Hematopoietic multipotent progenitor cell treated with erythropoietin and hydrocortisone succinate and interleukin-3 and kit ligand, for 6 days (in vitro differentiated cells): ENCODE measurements at places on chromosomes 1 and 21.

DNA sequence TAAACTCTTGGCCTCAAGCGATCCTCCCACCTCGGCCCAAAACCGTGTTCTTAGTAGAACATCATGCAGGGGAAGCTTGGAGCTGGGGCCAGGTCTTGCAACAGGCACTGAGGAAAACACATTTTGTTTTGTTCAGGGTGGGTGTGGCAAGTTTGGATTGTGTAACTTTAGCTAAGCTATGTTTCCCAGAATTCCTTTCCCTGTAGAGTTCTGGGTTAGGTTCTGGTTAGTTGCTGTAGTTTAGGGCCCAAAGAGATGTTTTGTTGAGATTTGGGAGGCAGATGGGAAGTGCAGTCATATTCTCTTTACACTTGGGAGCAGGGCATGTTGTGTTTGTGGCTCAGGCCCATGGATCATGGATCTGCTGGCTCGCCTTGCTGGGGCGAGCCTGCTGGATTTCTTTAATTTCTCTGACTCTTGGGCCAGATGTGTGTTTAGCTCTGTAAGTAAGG lies 24.0 kb downstream of the PLA2G5 start:
- DNase-seq = no peak

DNA sequence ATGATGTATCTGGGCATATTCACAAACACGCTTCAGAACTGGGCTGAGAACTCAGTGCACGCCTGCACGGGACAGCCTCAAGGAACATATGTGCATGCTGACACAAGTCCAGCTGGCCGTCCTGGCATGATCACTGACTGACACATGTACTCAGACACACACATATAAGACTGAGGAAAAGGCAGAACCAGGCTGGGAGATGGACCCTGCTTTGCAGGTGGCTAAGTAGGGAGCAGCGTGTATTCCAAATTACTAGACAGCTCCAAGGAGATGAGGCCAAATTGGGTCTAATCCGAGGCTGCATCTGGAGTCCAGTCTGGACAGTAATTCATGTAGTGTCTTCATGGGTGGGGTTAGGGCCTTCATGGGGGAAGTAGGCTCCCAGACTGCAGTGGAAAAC lies 41.4 kb upstream of the GJB5 start:
- DNase-seq = no peak

DNA sequence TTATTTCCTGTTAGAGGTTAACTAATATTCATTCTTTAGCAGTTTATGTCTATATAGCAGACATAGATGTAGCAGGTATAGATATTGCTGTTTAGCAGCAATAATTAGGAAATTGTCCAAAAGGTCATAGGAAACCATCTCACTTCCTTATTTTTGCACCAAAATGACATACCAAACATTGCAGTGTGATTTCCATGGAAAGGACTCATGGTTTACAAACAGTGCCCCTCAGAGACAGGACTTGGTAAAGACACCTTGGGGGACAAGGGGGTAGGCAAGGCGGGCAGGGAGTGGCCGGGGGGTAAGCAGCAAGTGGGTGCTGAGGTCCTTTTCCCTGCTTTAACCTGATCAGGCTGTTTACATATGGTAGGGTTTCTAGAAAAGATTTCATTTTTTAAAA lies 30.5 kb downstream of the BATF3 start:
- DNase-seq = peak; percentile 51

- no peak for DNase-seq
These were observed 176.8 kb upstream of the SYT6 start for GRCh38 chr1:114330451-114330983.

GRCh38 chr1:173997791-173998190 lies 24.4 kb downstream of the RC3H1 start:
- no peak for DNase-seq

- DNase-seq = no peak
These were observed 159.4 kb downstream of the DHRS3 start for GRCh38 chr1:12458571-12458970.

GRCh38 chr1:156104065-156104810 lies 10.3 kb upstream of the LMNA start:
- DNase-seq = peak; percentile 89

GRCh38 chr1:84367219-84367618 lies 31.1 kb upstream of the DNASE2B start:
- DNase-seq = no peak

GRCh38 chr1:206497774-206498173 lies 9.6 kb upstream of the RASSF5 start:
- DNase-seq = no peak

DNA sequence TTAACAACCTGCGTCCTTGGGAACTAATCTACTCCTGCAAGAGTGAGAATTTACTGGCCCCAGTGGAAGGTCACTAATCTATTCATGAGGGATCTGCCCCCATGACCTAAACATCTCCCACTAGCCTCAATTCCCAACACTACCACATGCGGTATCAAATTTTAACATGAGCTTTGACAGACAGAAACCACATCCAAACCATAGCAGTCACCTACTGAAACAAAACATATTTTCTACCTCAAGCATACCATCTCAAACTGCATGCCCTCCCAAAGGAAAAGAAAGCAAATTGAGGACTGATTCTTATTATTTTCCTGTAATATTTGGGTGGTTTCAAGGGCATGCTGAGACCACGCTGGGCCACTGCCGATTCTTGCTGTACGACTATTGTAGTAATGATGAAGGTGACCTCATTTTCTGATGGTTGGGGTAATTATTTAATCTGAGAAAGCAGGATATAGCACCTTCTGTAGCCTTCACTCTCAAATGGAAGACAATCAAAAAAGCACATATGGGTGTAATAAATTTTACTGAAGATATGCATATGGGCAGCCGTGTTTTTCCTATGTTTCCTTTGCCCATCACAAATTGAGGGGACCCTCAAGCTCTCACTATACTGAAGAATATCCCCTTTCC lies 13.2 kb upstream of the GBP5 start:
- DNase-seq = no peak

GRCh38 chr1:20721117-20722061 lies 3.6 kb upstream of the KIF17 start:
- no peak for DNase-seq

DNA sequence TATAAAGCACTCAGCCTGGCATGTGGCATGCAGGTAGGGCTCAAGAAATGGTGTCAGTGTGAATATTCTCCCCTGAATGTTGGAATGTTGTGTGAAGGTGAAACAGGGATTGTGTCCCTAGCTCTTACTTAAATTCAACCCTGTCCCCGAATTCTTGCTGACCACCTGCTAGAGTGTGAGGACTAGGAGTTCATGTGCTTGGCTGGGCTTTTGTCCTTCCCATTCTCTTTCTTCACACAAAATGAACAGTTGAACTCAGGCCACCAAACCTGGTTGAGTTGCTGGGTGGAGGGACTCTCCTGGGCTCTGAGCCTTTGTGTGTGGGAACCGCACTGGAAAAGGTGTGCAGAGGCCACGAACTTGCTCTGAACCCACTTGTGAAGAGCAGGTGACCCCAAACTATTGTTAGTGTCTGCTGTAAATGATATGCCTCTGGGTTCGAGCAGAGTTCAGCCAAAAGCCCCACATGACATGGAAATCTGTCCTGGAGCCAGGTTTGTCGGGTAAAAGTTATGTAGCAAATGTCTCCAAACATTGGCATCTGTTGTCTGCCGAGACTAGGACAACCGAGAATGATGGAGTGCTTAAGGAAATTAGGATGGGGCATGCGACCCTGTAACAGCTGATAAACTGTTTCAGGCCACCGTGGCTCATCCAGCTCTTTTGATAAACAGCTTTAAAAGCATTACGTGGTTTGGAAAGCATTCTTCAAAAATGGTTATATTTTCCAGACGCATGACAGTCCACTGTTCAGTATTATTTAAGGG lies 144.2 kb downstream of the DHRS3 start:
- DNase-seq = no peak

- DNase-seq = no peak
These were observed 441.1 kb downstream of the SETD4 start for GRCh38 chr21:35619184-35619583.

DNA sequence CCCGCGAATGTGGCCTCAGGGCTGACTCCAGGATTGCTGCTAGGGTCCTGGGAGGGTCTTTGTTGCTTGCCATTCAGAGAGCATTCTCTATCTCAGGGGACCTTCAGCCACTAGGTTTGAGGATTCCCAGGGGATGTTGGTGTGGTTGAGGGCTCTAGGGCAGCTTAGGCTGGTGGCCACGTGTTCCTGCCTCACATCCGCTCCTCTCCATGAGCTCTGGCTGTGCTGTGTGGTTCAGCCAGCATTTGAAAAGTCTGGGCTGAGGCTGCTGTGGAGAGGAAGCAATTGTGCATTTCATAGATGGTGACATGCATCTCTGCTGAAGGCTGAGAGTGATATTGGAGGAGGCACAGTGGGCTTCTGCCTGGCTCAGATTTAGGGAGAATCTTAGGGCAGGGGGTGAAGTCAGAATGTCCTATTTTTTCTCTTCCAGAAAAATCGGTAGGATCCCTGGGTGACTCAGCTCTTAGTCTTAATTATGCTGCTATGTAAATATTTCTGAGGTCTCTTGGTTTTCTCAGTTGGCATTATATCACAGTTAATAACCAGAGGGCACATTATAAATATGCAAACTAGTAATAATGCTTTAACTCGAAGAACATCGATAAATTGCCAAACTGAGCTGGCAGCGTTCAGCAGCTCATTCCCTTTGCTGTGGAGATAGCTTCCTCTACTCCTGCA lies 182.3 kb downstream of the CAMTA1 start:
- DNase-seq = no peak

GRCh38 chr1:219062161-219062560 lies 111.5 kb upstream of the LYPLAL1 start:
- no peak for DNase-seq

- peak; percentile 48 for DNase-seq
These were observed 25.5 kb downstream of the UTS2 start for GRCh38 chr1:7827126-7827955.

DNA sequence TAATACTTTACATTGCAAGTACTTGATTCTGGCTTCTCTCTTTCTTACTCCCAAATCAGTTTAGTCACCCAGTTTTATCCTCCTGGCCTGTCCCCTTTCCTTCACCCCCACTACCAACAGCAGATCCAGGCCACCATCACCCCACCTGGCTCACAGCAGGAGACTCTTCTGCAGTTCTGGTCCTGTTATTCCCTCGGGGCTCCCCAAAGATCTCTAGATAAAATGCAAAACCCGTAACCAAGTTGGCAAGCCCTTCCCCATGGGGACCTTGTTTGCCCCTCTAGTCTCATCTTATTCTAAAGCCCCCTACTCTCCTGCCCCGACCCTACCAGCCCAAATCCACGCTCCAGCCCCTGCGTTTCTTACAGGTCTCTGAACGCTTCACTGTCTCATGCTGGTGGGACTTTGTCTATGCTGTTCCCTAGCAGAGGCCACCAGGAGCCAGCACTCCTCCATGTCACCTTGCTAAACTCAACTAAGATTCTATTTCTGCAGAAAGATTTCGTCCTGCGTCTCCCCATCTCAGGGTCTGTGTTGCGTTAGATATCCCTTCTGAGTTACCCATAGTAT lies 4.0 kb downstream of the ABCG1 start:
- no peak for DNase-seq

- no peak for DNase-seq
These were observed 37.1 kb upstream of the IL12RB2 start for GRCh38 chr1:67270541-67270940.

DNA sequence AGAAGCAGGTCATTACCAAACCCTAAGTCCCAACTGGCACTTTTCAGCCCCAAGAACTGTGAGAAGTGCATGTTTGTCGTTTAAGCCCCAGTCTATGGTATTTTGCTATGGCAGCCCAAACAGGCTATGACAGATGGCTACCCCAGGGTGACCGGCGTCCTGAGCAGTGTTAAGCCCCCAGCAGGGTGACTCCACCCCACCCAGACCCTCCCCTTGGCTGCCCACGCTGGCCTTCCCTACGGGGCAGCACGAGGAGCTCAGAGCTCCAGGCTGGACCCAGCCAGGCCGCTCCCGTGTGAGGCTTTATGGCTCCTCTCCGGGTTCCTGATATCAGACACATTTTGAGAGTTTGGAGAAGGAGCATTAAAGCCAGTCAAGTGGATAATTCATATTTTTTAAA lies 684.0 kb downstream of the PTPRU start:
- DNase-seq = no peak

- DNase-seq = no peak
These were observed 72.0 kb downstream of the SWT1 start for GRCh38 chr1:185228979-185229378.

- no peak for DNase-seq
These were observed 21.6 kb upstream of the MAGOH start for GRCh38 chr1:53259932-53260331.

- no peak for DNase-seq
These were observed 12.8 kb downstream of the GCSAML start for GRCh38 chr1:247561711-247562110.

GRCh38 chr1:100323419-100324106 lies 28.7 kb upstream of the CDC14A start:
- DNase-seq = no peak

- no peak for DNase-seq
These were observed 53.8 kb downstream of the RWDD3 start for GRCh38 chr1:95287825-95288224.

GRCh38 chr1:202711949-202712635 lies 1.8 kb upstream of the SYT2 start:
- DNase-seq = no peak

- DNase-seq = no peak
These were observed 144.3 kb downstream of the DMRTA2 start for GRCh38 chr1:50278961-50279360.

- DNase-seq = no peak
These were observed 17.2 kb downstream of the COLGALT2 start for GRCh38 chr1:184020328-184020727.

GRCh38 chr1:222989443-222989842 lies 153.6 kb downstream of the TLR5 start:
- DNase-seq = no peak

GRCh38 chr1:198125995-198126735 lies 30.6 kb upstream of the NEK7 start:
- no peak for DNase-seq

GRCh38 chr21:46560568-46561444 lies 44.1 kb downstream of the S100B start:
- no peak for DNase-seq
